ELF-1 (cell line): ENCODE measurements at places on chromosomes 11 and 22.

DNA sequence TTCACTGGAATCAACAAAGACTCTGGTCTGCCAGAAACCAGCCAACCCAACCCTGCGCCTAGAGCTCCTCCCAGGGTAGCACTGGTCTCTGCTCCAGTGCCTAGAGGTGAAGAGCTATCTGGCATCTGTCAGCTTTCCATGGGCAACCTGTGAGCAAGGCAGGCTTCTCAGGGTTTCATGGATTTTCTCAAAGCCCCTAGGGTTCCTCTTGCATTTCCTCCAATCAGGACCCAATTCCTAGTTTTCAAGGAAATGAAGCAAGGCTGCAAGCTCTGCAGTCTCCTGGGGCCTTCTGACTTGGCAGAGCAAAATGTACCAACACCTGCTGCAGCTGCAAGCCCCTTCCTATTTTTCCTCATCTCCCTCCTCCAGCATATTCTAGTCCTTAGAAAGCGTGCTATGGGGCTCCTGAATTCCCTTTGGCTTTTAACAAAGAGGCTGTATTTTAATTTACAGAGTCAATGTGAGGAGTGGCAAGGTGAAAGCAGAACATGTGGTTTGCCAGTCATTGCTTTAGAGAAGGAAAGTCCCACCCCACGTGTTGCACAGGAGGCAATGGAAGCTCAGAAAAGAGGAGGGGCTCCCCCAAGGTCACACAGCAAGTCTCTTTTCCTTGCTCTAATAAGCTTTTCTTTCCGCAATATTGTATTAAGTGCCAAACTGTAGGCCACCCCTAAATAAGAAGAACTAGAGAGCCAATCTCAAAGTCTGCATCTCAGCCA, 33.0 kb upstream of the RIC3 start:
- DNase-seq, result peak; percentile 46

- DNase-seq, result no peak
Observed at GRCh38 chr11:79857377-79858214, 416.8 kb upstream of the TENM4 start.

DNA sequence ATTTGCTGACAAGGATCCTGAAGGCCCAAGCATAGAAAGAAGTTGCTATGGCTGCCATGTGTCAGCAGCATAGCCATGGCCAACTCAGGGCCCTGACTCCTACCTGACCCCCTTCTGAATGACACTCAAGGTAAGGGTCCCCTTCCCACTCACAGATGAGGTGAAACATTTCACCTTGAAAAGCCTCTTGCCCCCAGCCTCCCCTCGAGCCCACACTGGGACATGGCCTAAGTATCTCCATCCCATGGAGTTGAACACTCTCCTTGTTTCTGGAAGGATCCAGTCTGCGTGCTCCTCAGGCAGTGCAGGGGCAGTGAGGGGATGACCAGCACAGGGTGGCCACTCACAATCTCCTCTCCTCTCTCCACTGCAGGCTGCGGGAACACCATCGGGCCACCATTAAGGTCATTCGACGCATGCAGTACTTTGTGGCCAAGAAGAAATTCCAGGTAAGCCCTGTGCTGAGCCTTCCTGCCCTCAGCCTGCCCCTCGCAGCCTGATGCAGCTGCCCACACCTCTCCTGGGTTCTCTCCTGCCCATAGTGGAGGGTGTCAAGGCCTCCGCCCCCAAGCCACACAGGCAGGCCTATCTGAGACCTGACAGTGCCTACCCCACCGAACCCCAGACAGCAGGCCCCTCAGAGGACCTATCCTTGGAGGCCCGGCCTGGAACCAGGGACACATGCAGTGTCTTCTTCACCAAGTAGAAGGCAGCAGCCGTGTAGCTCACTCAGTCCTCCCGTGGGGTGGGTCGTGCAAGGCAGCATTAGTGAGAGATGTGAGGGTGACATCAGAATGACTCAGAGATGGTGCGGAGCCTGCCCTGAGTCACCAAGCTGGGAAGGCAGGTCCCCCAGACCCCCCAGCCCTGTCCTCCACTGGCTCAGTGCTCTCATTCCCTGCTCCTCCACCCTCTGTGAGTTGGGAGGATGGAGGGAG, 68.9 kb upstream of the KCNQ1OT1 start:
- no peak for DNase-seq

GRCh38 chr11:72605973-72606747, 68.1 kb downstream of the PDE2A start:
- DNase-seq, result no peak

DNA sequence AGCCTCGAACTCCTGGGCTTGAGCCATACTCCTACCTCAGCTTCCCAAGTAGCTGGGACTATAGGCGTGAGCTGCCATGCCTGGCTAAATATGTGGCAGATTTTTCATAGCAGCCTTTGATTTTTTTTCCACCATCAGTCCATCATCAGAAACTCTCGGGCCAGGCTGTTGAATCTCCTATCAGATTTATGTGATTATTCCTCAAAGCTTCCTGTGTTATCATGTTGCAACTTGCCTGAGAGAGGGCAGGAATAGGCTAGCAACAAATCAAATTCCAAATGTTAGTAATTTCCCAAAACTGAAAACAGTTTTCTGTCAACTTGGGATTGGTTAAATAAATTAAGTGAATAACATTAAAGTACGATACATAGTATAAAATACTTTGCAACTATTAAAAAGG, 3.4 kb downstream of the LRRC51 start:
- DNase-seq, result no peak
